ENCODE measurements at places on chromosomes 13 and 19.

GRCh38 chr13:92954746-92955145 is 271.9 kb upstream of the GPC6 start:
- DNase-seq = no peak

DNA sequence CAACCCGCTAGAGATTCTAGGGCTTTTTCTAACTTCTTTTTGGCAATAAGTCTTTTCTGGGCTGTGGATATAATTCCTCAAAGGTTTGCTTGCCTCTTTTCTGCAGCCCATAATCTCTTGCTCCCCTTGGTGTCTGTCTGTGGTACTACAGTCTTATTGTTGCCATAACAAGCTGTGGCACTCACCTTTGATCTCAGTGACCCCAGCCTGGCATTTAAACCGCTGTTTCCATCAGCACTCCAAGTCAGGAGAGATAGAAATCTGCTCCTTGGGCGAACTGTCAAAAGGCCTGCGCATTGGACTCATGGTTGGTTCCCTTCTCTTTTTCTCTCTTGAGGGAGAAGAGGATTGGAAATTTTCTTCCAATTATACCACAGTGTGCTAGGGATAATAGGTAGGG is 14.5 kb upstream of the MPHOSPH8 start:
- no peak for DNase-seq

DNA sequence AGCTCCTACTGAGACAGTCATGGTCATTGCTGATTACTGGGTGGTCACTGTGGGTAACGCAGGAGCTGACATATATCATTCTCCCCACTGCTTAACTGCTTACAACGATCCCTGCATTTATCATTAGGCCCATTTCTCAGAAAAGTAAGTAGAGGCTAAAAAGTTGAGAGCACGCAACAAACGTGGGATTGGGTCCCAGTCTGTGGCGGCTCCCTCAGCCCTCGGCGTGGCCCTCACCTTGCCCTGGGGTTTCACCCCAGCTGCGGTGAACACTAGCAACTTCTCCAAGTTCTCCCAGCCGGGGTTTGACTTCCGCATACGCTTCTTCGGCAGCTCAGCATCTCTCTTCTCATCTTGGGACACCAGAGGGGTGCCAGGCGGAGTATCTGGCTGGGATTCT is 2.5 kb downstream of the PNKP start:
- no peak for DNase-seq

- no peak for DNase-seq
These were observed 438.8 kb downstream of the EFNB2 start for GRCh38 chr13:106096661-106097092.

DNA sequence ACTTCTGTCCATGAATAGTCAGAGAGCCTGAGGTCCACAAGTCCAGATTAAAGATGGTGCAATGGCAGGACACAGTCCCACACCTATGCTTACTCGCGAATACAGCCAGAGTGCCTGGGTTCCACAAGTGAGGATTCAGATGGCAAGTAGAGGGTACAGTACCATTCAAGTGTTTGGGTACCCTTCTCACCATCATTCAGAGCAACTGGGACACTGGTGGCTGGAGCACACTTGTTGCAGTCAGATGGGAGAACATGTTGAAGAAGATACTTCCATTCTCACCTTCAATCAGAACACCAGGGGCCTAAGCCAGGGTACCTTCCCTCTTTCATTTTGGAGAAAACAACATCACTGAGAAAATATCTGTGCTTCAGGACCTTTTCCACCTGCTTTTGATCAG is 43.7 kb upstream of the ZNF599 start:
- DNase-seq = no peak

GRCh38 chr19:39341129-39341718 is 997 bp upstream of the SAMD4B start:
- DNase-seq = no peak

GRCh38 chr19:17379221-17379631 is 2.1 kb upstream of the PLVAP start:
- DNase-seq = no peak

DNA sequence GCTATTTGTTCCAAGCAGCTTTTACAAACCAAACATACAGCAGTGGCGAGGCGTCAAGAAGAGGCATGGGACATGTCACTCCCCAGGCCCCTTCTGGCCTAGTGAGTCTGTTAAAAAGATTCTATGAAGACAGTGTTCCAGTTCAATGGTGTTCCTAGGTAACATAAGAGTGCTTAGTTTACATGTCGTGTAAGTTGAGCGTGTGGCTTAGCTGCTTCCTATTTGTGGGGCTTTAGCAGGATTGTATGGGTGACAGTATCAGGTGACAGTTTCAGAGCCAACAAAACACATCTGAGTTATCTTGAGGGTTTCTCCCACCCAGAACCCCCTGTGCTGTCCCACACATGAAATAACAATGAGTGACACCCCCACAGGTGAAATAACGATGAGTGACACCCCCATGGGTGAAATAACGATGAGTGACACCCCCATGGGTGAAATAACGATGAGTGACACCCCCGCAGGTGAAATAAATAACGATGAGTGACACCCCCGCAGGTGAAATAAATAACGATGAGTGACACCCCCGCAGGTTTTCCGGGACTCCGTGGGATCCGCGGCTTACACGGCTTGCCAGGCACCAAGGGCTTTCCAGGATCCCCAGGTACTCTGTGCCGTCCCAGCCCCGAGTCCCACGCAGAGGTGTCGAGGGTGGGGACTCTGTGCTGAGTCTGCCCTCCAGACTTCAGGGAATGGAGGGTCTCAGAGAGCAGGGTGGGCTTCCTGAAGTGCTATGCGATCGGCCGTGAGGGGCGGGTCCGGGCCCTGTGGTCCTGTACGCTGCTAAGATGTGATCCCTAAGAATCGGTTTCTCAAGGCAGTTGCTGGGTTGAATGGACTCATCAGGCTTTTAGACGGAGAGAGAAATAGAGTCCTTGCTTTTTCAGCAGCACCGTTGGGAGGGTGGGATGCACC is 68.6 kb downstream of the RAB20 start:
- no peak for DNase-seq

DNA sequence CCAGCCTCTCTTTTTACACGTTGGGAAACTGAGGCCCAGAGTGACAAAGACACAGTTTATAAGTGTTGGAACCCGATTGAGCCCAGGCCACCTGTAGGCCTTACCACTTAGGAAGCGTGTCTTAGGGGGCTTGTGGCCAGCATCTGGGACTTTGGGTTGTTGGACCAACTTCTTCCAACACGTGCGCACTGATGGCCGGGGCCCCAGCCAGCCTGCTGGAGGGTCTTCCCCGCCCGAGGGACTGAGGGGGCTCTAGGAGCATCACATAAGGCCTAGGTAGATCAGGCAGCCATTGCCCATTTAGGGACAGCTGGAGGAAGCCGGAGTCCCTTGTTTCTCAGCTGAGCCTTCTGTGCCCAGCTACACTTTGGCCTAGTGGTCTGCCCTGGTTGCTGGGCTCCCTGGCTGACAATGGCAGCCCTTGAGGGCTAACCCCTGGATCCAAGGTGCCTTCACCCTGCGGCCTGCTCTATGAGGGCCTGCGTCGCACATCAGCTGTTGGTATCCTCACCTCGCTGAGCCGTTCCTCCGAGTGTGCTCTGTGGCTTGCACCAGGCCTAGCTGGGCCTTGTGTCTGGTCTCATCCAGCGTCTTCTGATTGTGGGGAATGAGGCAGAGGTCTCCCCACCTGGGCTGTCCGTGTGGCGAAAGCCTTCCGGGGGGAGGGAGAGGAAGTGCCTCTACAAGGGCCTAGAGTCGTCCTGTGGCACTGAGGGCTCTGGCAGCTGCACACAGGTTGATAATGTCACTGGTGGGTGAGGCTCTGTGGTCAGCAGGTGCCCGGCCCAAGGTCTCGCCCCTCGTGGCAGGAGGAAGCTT is 1.2 kb downstream of the RAB11B start:
- no peak for DNase-seq

DNA sequence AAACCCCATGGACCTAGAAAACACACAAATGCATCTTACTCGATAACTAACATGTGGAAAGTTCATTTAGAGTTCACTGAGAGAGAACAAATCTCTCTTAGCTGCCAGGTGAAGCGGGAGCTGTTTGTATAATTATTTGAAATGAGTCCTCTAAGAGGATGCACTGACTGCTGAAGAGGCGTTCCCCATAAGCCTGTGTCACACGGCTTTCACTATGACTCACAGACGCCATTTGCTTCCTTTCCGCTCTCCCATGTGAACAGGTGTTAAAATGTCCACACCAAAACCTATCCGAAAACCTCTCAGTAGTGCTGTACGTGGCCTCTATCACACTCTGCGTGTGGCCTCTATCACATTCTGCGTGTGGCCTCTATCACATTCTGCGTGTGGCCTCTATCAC is 101.8 kb downstream of the SOX1 start:
- DNase-seq = no peak

- no peak for DNase-seq
These were observed 30.1 kb upstream of the USP12 start for GRCh38 chr13:27201661-27202060.

DNA sequence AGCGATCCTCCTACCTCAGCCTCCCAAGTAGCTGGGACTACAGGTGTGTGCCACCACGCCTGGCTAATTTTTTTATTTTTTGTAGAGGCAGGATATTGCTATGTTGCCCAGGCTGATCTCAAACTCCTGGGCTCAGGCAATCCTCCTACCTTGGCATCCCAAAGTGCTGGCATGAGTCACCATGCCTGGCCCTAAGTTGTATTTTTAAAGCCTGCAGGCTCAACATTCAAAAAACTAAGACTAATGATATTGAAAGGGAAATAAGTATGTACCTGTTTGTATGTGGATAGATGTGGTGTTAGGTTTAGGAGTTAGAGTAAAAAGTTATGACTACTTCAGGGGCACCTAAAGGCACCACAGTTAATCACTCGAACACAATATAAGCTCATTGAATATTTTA is 5.4 kb upstream of the IPO5 start:
- no peak for DNase-seq

All from SIG-M5 (cell line).